ENCODE measurements at places on chromosomes 5 and 9. TPM values are rescaled to one million over a fixed set of nuclear protein-coding genes. Genes with fewer than 3 reads are reported as not detected.

GRCh38 chr5:88661806-88662207, 221.2 kb downstream of the MEF2C start:
- no peak for DNase-seq

DNA sequence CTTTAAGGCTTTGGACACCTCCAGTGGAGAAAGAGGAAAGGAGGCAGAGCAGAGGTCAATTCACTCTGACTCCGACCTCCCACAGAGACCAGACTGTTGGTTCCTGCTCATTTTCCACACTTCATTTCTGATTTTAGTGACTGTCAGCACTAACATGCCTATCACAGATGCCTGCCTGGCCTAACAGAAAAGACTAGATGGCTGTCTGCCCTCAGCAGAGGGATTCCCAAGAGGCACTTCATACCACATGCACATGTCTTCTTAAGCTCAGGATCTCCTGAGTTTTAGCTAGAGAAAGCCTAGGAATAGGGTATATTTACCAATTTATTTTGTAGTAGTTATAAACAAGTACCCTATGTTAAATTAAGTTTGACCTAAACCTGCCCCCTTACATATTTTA, 336.0 kb downstream of the ENC1 start:
- DNase-seq, result no peak

- DNase-seq, result peak; percentile 96
Observed at GRCh38 chr5:177456976-177457851, 10.6 kb downstream of the PRR7 start.

The RASEF gene
- total RNA-seq, result 0.97 TPM
